ENCODE measurements at places on chromosomes 7 and 10.
A peak's percentile ranks its signal among the peaks of the same experiment; 100 is the strongest.

GRCh38 chr10:123808906-123809305, 82.7 kb downstream of the CPXM2 start:
- no peak for DNase-seq

- DNase-seq: no peak
These were observed 21.1 kb downstream of the FAM133B start for GRCh38 chr7:92569137-92569536.

DNA sequence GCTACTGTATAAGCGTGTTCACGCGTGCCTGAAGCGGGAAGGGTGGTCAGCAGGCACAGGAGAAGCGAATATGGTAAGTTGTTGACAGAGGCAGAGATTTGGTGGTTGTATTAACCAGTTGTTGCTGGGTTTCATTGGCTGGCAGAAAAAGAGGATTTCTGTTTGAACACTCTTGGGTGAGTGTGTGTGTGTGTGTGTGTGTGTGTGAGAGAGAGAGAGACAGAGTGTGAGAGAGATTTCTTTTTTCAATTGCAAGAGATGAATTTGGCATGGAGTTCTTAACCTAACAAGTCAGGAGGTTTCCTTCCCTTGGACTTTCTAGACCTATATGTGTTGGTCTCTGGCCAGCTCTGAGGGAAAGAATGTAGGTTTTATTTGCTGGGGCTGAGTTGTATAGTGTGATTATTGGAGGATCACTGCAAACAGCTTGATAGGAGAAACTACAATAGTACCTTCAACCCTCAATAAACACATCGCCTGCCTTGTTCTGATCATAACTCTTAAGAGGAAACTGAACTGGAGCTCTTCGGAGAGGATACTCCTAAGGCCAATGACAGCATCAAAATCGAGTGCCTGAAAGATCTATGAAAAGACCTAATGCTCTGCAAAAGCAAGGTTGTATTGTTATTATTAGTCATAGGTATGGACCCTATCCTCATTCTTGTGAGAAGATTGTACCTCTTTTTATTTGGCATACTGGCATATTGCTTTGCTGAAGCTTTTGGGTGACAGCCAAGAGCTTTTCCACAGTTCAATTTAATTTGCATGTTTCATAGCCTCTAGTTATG, 1.2 kb downstream of the MCU start:
- DNase-seq: peak; percentile 13

DNA sequence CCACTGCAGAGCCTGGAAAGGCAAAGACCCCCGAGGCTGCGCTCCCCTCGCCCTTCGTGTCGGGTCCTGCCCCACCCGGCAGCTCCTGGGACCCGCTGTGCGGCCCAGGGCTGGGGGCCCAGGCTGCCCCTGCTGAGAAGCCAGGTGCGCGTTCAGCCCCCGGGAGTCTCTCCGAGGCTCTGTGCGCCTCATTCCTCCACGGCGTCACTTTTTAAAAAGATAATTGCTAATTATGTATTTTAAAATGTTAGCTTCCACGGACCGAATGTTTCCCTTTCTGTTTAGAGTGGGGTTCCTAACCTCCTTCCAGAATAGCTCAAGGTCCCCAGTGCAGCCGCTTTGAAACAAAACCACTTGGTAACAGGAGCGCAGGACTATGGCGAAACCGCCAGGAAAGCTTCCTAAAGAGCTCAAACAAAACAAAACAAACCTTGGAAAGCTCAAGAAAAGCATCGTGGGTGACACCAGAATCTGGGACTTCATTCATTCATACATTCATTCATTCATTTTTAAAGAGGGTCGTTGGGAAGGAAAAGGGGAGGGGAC, 45.6 kb downstream of the PDIA4 start:
- DNase-seq: peak; percentile 32

DNA sequence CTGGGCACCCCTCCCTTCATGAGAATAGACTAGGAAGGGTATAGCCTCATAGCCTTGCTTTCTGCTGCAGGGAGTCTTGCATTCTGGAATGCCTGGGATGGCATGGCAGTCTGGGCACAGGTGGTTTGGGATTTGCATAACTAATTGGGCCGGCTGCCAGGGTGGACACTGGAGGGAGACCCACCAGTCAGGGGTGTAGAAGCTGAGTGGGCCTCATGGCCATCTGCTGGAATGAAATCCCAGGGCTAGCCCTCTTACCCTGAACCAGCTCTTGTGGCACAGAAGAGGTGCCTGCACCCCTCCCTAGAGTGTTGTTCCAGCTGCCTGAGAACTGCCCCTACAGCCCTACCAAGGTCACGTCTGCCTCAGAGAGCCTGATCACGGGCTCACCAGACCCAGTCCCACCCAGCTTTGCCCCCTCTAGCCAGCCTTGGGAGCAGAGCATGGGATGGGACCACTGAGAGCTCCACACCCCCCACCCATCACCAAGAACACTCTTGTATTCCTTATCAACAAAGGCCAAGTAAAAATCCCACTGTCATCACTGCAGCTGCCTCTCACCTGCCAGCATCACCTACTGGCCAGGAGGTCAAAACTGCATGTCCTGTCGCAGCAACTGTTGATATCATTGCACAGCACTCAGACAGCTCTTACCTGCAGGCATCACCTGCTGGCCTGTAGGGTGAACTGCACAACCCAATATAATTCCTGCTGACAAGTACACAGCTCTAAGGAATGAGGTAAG, 148.9 kb downstream of the ZEB1 start:
- DNase-seq: no peak

GRCh38 chr7:17318146-17318545, 19.7 kb downstream of the AHR start:
- no peak for DNase-seq

DNA sequence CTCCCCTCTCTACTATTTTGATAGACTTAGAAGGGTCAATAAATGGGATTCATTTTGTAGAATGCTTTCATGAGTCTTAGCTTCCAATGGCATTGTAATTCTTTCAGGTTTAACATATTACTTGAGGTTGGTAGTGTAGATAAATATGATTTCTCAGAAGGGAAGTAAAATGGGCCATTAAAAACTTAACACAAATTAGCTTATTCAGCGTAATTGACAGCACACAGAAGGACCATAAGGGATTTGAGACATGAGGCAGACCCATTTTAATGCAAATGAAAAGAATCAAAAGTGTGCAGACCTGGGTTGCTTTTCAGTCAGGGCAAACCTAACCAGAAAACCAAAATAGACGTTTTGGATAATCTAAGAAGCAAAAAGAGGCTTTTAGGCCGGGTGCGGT, 156.6 kb upstream of the CNTNAP2 start:
- DNase-seq: no peak

DNA sequence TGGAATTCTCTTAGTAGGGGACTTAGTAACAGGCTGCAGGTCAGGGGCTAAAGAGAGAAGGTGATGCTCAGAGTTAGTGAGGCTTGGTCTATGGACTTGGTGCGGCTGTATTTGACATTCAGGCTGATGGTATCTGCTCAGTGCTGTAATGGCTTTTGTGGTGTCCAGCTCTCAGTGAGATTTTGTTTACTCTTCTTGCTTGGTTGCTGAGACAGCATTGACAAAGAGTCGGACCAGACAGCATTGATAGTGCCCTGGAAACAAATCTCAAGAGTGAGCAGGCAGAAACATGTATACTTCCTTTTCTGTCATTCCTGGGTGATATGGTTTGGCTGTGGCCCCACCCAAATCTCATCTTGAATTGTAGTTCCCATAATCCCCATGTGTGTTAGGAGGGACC, 202.0 kb downstream of the STK31 start:
- DNase-seq: no peak

- DNase-seq: no peak
These were observed 94.2 kb downstream of the INSYN2A start for GRCh38 chr10:127102176-127102575.

- DNase-seq: peak; percentile 67
These were observed 68.9 kb downstream of the MAD1L1 start for GRCh38 chr7:2163600-2164555.

- no peak for DNase-seq
These were observed at the start of gene TRIP6 for GRCh38 chr7:100867040-100867775. Gene TRIP6, plus strand, starts transcription at chr7:100867387. Its CDS starts 111 bp downstream, at chr7:100867498.

DNA sequence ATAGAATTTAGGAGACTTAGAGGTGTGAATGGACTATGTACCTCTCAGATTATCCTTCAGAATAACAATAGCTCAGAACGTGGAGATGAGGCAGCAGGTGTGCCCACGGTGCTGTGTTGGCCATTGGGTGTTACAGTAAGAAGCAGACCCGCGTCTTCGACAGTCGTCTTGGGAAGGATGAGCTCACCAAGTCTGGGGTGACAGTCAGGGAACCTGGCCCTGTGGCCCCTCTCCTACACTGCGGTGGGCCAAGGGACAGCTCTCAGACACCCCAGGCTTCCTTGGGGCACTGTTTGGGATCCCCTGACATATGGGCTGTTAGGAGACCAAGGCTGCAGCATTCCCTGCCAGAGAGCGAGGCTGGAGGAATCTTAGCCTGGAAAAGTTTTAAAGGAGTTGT, 88.5 kb downstream of the ACTR3B start:
- no peak for DNase-seq

DNA sequence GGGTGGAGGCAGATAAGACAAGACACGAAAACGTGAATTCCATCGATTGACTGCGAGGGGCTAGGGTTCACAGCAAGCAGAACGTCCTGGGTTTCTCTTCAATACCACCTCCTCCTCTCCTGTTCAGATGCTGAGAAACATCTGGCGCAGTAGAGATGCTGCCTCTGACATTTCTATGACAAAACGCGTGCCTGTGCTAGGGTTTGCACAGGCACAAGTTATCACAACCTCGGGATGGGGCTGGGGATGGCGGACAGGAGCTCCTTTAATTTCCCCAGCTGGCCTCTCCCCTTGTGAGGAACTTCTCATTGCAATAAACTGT, 99.8 kb upstream of the SVIL start:
- DNase-seq: no peak

DNA sequence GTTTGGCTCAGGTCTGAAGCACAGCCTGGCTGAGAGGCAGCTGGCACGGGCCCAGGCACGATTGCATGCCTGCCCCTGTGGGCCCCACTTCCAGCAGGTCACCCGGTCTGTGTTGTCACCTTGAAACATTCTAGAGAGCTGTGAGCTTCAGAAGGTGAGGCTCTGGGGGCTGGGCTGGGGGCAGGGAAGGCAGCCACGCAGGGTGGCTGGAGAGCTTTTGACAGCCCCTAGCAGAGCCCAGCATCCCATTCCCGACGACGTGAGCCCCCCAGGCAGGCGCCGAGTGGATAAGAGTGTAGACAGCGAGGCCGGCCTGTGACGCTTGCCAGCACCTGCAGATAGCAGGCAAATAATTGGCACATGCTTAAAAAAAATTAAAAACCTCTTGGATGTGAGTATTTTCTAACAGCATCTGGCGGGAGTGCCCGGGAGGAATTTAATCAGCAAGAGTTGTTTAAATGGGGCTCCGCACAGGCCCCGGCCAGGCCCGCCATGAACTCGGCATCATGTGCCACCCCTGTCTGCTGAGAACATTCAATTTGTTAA, 212.0 kb upstream of the TBX20 start:
- DNase-seq: no peak

GRCh38 chr10:55631071-55631654, 729.9 kb downstream of the ZWINT start:
- DNase-seq: no peak

DNA sequence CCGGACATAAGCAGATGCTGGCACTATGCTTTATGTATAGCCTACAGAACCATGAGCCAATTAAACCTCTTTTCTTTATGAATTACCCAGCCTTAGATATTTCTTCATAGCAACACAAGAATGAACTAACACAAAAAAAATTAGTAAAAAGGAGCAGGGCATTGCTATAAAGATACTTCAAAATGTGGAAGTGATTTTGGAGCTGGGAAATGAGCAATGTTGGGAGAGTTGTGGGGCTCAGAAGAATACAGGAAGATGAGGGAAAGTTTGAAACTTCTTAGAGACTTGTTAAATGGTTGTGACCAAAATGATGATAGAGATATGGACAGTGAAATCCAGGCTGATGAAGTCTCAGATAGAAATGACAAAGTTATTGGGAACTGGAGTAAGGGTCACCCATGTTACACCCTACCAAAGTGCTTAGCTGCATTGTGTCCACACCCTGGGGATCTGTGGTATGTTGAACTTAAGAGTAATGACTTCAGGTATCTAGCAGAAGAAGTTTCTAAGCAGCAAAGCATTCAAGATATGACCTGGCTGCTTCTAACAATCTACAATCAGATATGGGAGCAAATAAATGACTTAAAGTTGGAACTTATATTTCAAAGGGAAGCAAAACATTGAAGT, 24.2 kb downstream of the PNLIPRP3 start:
- no peak for DNase-seq

DNA sequence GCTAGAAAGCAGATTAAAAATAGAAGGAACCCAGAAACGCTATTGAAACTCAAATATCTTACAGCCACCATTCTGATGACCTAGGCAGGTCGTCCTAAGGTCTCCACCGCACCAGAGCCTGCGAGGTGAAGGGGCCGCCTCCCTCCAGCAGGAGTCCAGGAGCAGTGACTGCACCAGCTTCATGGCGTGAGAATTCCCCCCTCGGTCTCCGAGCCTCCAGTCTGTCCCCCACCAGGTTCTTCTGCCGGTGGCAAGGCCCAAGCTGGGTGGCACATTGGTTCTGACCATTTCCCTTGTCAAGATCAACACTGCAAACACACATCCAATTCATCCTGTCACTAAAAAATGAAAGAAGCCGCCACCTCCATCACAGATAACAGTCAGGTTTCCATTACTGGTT, 98.7 kb downstream of the DIP2C start:
- no peak for DNase-seq

- no peak for DNase-seq
These were observed 219.7 kb downstream of the EBF3 start for GRCh38 chr10:129744134-129745111.

- DNase-seq: no peak
These were observed 1.4 kb downstream of the CDK5 start for GRCh38 chr7:151056283-151056665.

GRCh38 chr10:32141018-32141807, 85.0 kb upstream of the KIF5B start:
- DNase-seq: no peak

DNA sequence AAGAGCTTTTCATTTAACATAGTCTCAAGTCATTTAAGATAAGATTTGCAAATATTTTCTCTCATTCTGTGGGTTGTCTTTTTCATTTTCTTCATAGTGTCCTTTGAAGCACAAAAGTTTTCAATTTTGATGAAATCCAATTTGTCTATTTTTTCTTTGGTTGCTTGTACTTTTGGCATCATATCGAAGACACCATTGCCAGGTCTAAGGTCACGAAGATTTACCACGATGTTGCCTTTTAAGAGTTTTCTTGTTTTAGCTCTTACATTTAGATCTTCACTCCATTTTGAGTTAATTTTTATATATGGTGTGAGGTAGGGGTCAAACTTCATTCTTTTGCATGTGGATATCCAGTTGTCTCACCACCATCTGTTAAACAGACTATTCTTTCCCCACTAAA, 34.7 kb downstream of the TMEM270 start:
- no peak for DNase-seq

Measured in NCI-H1694 treated with DMSO at 0.1 percent for 48 hours (cell line).